ENCODE measurements at places on chromosomes 1 and 21.

GRCh38 chr1:115099693-115100050, 10.4 kb upstream of the TSPAN2 start:
- no peak for DNase-seq

GRCh38 chr21:15638856-15639549, 90.8 kb upstream of the USP25 start:
- DNase-seq: no peak

DNA sequence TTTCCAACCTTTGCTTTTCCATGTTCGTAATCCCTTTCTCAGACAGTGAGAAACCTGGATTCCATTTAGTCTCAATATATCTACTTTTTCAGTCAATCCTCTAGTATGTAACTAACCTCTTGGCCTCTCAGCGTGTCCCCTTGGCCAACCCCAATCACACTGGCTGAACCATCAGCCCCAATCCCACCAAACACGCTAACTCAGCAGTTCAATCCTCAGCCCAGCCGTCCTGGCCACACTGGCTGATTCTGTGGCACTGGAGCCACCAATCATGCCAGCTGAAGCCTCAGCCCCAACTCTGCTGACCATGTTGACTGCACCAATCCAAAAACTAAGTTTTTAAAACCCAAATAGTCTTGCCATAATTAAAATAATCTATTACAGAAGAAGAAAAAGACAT, 6.6 kb upstream of the MGST3 start:
- no peak for DNase-seq

- no peak for DNase-seq
These were observed 2.0 kb downstream of the FMO1 start for GRCh38 chr1:171250263-171250662.

DNA sequence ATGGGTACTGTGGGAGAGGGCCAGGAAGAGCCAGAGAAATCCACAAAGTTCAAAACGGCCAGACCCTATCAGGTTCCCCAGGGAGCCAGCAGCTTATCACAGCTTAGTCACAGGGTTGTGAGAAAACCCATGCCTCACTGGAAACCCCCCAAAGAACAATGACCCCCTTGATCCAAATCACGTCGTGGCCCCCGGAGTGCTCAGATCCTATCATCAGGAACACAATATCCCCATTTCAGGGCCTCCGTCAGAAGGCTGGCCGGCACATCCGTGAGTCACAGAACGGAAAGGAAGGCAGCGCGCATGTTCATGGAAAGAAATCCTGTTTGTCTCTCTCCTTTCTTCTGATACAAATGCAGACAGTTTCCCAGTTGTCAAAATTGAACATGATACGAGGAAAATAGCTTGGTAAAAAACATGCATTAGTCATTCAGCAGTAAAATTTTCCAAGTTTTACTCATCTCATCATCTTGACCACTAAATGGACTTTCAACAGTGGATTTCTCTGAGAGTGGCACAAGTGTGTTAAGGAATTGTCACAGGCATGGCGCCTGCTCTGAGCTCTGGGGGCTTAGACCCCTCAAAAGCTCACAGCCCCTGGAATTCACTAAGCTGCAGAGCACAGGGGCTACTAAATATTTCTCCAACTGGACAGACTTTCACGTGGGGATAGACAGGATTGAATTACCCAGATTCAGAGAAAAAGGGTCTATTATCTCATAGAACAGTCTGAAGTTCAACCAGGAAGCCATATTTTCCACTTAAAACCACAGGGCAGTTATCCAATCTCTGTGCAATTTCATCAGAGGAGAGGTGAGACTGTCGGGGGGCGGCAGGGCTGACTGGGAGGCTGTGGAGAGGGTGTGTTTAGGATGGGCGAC, 124.8 kb downstream of the RIPK4 start:
- DNase-seq: no peak

DNA sequence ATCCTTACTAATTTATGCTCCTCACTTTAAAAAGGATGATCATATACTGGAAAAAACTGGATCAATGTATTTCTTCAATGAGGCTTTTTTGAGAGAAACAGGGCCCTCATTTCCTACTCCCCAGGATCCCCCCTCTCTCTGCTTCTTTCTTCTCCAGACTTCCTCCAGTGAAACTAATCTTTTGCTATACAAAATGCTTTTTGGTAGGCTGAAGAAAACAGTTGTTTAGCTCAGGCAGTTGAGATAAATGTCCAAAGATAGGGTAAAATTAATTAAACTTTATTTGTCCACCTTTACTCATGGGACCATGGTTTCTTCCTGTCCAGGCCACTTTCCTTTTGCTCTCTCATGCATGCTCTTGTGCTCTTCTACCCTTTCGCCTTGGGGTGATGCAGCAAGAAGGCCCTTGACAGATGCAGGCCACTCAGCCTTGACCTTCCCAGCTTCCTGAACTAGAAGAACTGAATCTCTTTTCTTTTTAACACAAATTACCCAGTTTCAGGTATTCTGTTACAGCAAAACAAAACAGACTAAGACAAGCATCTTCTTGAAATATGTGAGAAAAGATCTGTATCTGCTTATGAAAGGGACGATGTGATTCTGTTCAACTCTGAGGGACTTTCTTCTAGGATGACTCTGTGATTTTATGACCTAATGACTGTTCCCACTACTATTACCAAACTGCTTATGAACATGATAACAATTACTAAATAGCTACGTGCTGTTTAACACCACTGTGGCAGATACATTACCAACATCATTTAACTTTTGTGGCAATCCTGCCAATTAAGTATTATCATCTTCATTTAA, 63.7 kb downstream of the NVL start:
- no peak for DNase-seq

- no peak for DNase-seq
These were observed 39.5 kb downstream of the LBR start for GRCh38 chr1:225388372-225388771.

GRCh38 chr1:3310718-3311400, 143.6 kb upstream of the ARHGEF16 start:
- no peak for DNase-seq

DNA sequence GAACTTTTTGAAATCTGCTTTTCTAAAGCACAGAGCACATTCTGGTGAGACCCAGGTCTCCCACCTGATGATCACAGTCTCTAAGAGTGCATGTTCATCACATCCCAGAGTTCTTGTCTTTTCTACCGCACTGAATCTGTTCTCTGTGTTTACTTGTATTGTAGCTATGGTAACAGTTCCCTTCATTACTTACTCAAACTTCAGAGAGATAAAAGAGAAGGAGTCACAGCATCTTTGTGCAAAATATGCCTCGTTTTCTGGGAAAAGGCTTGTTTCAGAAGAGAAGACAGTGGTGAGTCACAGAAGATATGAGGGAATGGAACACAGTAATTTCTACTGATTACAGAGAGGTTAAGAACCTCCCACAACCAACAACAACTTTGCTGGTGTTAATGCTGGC, 580.6 kb downstream of the PLA2G4A start:
- DNase-seq: no peak

- no peak for DNase-seq
These were observed 722 bp downstream of the LHX8 start for GRCh38 chr1:75134647-75135572.

GRCh38 chr1:26158908-26159742, at the start of gene FAM110D:
TSS of gene FAM110D (plus strand) at chr1:26159079. CDS start at chr1:26161292, 2,213 bp downstream.
- DNase-seq: no peak

GRCh38 chr1:10624256-10625050, 149.7 kb downstream of the PEX14 start:
- no peak for DNase-seq

GRCh38 chr1:22489823-22490222, 38.2 kb downstream of the ZBTB40 start:
- no peak for DNase-seq

- no peak for DNase-seq
These were observed 15.9 kb upstream of the S1PR1 start for GRCh38 chr1:101220906-101221305.

DNA sequence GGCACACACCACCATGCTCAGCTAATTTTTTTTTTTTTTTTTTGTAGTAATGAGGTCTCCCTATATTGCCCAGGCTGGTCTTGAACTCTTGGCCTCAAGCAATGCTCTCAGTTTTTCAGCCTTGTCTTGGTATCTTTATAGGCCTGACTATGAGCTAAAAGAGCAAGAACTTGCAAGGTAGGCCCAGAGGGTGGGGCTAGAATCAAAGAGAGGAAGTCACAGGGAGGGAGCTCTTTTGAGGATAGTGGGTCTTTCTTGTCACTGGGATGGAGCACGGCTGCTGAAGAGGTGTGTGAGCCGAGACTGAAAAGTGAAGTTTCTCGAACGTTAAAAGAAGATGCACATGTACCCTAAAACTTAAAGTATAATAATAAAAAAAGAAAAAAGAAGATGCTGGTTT, 260.0 kb upstream of the BEND5 start:
- no peak for DNase-seq

GRCh38 chr1:241157435-241157834, 199.6 kb downstream of the RGS7 start:
- DNase-seq: no peak

DNA sequence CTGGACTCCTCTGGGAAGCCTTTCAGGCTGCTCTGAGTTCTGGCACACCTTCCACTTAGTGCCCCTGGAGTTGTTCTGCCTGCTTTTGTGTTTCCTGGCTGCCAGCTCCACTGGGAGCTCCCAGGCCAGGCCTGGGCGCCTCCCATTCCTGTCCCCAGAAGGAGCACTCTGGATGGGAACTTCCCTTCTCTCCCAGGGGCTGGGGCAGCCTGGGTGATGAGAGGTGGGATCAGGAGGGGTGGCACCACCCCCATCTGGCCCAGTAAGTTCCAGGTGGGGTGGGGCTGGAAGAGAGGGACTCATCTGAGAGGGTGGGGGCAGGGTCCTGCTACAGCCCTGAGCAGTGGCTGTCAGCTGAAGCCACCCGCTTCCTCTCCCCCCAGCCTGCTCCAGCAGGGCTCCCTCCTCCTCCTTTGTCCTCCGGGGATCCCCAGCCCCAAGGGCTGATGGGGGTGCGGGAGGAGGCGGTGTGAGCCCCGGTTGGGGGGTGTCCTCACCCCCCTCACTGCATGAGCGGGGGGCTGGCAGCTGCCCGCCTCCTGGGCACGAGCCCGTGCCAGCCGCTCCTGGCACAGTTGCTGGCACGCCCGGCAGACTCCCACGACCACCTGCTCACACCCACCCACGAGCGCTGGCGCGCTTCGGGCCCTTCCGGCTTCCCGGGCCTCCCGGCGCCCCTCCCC, 4.7 kb downstream of the FOXO6 start:
- DNase-seq: no peak

GRCh38 chr1:18077657-18078215, 29.9 kb upstream of the IGSF21 start:
- no peak for DNase-seq

- DNase-seq: no peak
These were observed 48.8 kb downstream of the PGBD5 start for GRCh38 chr1:230377324-230377723.

DNA sequence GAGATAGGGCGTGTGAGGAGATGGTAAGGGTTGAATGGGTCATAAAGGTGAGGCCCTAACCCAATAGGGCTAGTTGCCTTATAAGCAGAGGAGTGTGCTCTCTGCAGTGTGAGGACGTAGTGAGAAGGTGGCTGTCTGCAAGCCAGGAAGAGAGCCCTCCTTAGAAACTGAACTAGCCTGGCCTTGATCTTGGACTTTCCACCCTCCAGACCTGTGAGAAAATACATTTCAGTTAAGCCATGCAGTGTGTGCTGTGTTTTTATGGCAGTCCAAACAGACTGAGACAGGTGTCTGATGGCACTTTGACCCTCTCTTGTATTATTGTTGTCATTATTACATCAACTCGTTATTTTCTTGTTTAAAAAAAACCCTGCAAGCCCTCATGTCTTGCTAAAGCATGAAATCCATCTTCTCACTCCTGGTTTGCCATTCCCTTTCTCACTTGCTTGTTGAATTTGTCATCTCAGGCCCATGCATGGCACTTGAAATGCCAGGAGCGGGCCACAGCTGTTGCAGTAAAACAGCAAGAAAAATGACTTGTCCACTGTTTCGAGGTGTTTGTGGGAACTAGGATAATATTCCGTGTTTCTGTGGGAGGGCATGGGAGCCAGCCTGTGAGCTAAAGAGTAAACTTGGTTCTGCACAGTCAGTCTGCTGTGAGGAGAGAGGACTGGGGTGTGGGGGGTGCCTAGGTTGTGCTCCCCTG, 78.6 kb downstream of the STUM start:
- DNase-seq: no peak

- DNase-seq: no peak
These were observed 412.8 kb downstream of the AJAP1 start for GRCh38 chr1:5067246-5067645.

- DNase-seq: no peak
These were observed 69.9 kb downstream of the TMEM53 start for GRCh38 chr1:44604157-44604955.

DNA sequence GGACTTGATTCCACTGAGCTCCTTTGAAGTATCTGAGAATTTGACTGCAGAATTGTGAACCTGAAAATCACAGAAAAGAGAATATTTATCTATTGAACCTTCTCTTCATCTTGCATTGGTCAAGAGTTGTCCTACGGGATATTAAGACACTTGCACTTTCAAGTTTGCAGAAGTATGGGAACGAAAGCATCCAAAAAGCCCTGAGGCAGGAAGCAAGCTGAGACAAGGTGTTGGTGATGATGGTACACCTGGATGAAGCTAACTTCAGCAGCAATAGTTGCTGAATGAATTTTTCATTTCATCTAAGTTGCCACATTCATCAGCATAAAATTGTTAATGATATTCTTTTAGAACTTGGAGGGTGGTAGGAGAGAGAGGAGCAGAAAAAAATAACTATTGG, 686.6 kb upstream of the ADAMTS5 start:
- DNase-seq: no peak

- DNase-seq: no peak
These were observed 426.1 kb downstream of the PTPRC start for GRCh38 chr1:199064971-199065370.

GRCh38 chr1:48784301-48784700, 7.6 kb upstream of the BEND5 start:
- no peak for DNase-seq

GRCh38 chr1:47031059-47031458, 7.6 kb downstream of the CYP4X1 start:
- no peak for DNase-seq

DNA sequence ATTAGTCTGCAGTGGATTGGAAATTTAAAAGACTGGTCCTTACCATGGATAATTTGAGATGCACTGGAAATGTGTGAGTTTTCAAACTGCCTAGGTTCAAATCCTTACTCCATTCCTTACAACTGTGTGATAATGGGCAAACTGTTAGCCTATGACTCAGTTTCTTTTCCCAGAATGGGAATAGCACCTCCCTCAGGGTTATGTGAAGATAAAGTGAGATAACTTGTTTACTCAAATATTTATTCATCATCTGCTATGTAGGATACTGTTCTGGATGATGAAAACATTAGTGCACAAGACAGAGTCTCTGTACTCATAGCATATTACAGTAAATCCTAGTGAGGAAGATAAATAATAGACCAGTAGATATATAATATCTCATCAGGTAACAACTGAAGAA, 28.6 kb downstream of the LRIG2 start:
- no peak for DNase-seq
